Ascending aorta (tissue), 2 donors: ENCODE measurements at places on chromosomes 4 and X.

DNA sequence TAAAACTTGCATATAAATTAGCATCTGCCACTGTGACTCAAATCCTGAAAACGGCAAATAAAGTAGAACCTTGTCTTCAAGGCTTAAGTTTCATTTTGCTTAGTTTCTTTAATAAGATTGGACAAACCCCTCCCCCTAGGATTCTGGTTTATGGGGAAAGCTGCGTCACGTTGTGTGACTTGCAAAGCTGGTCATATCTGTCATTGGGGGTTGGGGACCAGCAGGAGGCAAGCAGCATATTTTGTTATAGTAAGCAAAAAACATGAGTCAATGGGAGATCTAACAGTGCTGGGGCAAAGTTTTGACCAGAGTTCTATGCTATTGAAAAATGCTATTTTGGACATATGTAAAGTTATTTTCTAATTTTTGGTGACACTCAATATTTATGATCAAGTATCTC is 407.3 kb downstream of the PCDH18 start:
- no peak for DNase-seq

- DNase-seq = no peak
Measured at GRCh38 chr4:147123146-147123545, 177.5 kb upstream of the TTC29 start.

DNA sequence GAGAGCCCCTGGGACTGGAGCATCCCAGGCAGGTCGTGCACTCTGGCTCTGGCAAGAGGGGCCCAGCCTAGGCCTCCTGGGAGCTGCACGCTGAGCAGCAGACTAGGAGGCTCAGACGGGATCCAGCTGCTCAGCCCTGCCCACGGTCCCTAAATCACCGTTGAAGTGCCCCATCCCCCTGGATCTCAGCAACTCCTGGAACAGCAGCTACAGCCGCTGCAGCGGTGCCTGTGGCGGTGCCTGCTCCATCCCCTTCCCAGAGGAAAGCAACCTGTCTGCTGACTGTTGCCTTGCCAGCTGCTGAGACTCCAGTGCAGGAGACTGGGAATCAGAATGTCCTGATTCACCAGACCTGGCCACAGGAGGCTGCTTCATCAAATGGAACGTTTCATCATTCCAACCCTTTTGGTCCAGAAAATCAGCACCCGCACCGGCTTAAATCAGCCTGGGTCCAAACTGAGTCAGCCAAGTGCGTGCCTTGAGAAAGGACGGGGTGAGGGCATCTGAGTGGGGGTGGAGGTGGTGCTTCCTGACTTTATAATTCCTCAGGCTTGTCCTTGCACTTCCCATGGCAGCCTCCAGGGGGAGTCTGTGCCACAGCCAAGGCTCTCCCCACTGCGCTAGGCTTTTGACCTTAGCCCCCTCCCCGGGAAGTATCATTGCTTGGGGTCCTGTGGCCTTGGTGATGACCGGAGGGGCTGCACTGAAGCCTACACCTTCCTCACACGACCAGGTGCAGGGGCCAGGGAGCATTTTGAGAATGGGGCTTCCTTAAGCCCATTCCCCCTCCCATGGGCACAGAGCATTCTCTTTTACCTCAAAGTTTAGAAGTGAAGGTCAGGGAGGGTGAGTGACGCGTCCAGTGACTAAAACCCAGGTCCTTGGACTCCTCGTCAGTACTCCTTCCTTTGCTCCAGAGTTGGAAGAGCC is 6.5 kb downstream of the ZNF185 start:
- DNase-seq = no peak

- DNase-seq = no peak
Measured at GRCh38 chr4:168269896-168270295, 48.7 kb downstream of the DDX60 start.

- no peak for DNase-seq
Measured at GRCh38 chr4:134798573-134798972, 597.0 kb upstream of the PABPC4L start.

GRCh38 chr4:72569719-72570235 is 756 bp upstream of the ADAMTS3 start:
- peak; percentile 65 for DNase-seq

- no peak for DNase-seq
Measured at GRCh38 chr4:70505151-70505748, 13.1 kb upstream of the AMTN start.

DNA sequence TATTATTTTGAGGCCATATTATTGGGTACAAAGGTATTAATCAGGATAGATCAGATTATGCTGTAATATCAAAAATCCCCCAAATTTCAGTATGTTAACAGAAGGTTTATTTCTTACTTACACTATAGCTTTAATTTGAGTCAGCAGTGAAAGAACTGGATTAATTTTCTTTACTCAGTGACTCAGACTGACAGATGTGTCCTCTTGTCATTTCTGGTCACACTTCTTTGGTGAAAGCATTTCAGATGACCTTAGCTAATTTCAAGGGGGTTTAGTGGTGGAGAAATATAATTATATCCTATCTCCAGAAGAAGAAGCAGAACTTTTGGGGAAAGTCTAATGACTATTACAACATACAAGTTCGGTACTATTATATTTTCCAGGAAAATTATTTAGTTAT is 12.4 kb downstream of the DDIT4L start:
- no peak for DNase-seq

DNA sequence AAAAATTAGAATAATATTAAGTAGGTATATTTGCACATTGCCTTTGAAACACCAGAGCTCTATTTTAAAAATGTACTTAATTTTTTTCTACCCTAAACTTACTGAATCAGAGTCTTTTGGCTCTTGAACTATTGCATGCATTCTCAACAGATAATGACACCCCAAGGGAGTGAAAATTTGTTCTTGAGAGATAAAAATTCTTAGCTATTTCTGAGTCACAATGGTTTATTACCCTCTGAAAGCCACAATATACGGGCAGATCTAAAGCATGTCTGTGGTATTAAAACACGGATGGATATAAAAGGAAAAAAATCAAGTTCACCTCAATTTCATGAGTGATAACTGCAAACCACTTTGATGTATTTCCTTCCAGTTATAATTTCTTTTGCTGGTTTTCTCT is 636.3 kb upstream of the FTHL17 start:
- no peak for DNase-seq

DNA sequence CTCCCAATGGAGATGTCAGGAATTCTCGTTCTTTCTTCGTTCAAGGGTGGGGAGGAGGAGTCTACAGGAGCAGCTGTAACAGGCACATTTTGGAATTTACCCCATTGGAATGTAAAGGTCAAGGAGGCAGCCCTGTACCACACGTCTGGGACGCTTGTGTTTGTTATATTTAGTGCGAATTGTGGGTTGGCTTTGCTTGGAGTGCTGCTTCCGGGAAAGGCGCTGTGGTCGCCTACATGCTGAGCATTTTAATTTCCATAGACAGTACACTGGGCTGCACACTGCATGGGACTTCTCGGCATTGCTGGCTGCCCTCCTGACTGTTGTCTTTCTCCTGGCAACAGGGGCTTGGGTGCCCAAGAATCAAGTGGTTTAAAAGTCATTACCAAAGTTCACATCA is 12.8 kb downstream of the GYG2 start:
- no peak for DNase-seq

DNA sequence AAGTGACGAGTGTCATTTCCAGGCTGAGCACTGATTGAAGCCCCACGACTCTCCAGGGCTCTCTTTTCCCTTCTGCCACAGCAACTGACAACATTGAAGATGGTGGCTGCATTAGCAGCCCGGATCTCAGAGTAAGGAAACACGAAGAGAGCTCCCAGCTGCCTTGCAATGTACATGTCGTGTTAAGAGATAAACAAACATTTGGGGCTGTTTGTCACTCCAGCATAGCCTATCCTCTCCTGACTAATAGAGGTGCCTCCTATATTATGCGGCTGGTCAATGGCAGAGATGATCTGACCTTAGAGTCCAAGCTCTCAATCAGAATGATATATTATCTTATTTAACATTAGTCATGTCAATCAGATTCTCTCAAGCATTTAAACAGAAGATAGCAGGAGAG is 38.6 kb downstream of the ATXN3L start:
- DNase-seq = no peak

DNA sequence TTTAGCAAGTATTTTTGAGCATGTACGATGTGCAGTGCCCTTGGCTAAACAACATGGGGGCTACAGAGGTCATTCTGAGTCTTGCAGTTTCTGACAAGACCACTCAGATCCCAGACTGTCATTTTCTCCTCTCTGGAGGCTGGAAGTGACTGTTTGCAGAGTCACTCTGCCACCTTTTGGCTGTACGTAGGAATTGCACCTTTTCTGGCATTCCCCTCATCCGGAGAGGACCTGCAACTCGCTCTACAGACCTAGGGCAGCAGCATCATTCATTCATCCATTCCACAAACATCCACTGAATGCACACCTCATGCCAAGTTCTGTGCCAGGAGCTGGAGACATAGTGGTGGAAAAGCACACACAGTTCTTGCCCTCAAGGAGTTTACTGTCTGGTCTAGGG is 160.4 kb upstream of the GPR101 start:
- no peak for DNase-seq

DNA sequence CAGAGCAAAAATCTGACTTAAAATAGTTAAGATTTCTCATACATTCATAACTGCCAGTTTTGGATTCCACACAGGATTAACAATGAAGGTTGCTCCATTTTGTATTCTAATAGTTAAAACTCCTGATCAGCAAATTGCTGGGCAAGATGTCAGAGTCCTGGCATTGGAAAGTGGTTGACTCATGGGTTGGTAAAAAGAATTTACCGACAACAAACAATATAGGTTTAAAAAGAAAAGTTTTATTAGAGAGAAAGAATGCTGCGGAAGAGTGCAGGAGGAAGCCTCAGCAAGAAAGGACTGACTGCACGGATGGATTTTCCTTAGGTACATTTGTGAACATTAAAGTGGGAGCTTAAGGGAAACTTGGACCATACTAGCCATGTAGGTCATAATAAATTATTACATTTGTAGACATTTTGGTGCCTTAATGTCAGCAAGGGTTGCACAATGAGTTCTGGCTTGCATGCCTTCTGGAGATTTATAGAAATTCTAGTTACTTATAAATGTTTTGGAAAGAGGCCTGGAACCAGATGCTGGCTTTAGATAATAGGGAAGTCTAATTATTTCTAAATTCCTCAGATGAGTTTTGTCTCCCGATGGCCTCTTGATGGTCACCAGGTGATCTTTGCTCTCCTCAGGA is 25.4 kb upstream of the IL2 start:
- DNase-seq = no peak

DNA sequence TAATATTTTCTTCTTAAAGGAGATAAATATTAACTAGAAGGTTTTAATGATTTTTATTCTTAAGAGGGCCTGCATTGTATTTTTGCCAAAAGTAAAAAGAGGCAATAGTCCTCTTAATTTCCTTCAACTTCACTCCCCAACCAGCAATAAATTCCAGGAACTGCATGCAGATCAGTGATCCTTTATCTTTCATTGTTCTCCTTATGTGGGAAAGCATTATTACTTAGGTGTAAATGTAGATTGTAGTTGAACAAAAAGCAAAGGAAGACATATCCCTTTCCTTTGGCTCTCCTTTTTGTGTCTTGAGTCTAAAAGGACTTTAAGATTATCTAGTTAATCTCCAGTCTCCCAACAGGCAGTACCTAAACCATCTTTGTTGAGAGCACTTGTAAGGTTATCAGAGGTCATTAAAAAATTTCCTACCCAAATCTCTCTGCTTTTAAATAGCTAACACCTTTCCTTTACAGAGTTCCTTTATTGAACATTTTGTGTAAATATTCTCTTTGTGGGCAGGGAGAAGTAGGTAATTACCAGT is 55.3 kb downstream of the RAPGEF2 start:
- DNase-seq = no peak

GRCh38 chr4:476501-476900 is 22.5 kb downstream of the ZNF721 start:
- DNase-seq = no peak

DNA sequence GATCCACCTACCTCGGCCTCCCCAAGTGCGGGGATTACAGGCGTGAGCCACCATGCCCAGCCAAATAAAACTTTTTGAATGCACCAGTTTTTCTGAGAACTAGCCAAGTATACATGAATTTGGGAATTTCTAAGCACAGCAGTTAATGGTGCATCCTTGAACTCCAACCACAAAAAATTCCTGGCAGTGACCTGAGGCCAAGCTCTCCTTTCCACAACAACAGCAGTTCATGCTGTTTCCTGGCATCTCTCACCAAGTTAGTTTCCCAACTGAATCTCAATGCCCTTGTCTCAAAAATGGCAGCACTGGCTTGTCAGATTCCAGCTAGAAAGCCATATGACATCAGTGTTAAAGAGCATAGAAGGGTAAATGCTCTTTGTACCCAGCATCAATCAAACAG is 15.9 kb upstream of the XKRX start:
- DNase-seq = no peak

DNA sequence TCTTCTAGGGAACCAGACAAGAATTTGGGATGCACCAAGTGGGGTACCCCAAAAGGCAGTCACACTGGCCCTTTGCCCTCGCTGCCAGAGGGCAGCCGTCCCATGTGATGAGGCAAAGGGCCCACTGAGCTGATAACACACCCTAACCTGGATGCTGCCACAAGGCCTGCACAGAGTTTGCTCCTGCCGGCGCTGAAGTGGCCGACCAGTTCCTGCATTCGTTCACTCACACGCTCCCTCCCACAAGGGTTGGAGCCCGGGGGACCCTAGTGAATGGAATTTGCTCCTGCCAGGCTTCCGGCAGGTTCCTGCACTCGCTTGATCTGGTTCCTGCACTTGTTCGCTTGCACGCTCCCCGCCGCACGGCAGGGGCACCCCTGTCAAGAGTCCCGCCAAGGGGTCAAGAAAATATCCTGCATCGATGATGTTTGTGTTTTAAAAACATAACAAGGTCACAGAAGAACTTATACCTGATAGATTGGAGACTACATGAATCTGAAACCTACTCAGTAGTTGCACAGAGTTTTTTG is 296.4 kb upstream of the VCX start:
- no peak for DNase-seq

DNA sequence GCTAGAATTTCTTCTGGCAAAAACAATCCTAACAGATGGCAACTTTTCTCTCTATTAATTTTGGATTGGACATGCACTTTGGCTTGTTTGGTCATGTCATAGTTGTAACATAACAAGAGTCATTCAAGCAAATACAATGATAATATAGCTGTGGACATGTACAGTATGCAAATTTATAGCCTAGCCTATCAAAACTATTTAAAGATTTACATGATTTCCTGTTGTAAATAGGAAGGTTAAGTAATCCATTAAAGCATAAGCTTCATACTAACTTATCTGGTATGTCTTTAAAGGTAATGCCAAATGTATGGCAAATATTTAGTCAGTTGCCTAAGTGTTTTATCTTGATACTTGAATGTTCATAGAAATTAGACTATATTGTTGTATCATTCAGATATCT is 45.3 kb downstream of the RPA4 start:
- DNase-seq = no peak

- DNase-seq = no peak
Measured at GRCh38 chrX:151815398-151815797, 80.9 kb downstream of the CNGA2 start.

GRCh38 chr4:102764901-102765300 is 4.1 kb upstream of the MANBA start:
- DNase-seq = no peak

GRCh38 chr4:108787724-108788123 is 24.9 kb upstream of the ETNPPL start:
- no peak for DNase-seq

DNA sequence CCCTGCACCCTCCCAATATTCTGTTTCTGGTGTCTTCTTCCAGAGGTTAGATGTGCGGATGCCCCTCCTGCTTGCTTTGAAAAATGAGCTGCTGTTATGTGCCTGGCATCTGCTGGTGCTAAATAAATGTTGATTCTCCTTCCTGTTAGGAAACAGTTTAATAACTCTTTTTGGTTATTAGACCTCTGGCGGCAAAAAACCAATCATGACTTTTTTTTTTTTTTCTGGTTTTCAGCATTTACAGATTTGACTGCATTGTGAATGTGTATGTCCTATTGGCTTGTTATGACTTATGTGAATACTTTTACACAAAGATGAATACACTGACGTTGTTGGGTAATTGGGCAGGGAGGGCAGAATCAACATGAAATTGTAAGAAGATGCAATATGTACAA is 13.6 kb upstream of the TMEM156 start:
- no peak for DNase-seq
